ENCODE measurements at places on chromosomes 1 and 21.

DNA sequence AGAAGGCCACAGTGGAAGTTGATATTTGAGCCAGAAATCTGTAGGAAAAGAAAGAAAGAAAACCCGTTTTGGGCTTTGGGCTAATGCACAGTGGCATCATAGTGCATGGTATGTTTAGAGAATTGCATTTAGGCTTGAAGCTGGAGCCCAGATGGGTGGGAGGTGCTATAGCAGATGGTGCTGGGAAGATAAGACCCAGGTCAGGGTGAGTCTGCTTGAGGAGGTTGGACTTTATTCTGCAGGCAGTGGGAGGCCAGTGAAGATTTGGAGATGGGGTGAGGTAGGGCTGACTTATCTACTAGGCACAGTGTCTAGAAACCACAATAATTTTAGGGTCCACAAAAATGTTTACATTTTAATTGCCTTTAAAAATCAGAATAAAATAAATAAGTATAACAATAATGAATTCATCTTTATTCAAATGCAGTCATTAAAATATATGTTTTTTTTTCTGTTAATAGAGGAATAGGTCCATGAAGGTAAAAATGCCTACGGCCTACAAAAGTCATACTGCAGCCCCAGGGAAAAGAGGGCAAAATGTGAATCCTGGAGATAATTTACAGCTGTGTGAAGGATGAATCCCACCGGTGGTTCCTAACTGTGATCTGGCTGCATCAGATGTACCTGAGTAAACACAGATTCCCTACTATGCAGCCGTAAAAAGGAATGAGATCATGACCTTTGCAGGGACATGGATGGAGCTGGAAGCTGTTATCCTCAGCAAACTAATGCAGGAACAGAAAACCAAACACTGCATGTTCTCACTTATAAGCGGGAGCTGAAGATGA lies 8.7 kb downstream of the DNAJC6 start:
- DNase-seq: no peak

- DNase-seq: no peak
These were observed 217.4 kb upstream of the RUNX1 start for GRCh38 chr21:35266546-35266945.

DNA sequence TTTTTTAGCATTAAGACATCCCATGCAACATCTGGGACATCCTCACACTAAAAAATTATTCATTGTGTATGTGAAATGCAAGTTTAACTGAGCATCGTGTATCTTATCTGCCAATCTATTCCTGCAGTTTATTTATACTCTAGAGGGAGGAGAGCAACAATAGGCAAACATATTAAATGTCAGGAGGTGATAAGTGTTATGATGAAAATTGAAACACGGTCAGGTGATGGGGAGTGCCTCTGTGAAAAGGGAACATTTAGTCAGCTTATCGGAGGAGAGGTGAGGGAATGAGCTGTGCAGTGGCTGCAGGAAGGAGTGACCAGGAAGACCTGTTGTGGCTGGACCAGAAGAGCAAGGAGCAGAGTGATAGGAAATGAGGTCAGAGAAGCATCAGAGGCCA lies 775 bp upstream of the EFCAB14 start:
- DNase-seq: no peak

GRCh38 chr1:176843352-176844297 lies 320.9 kb downstream of the ASTN1 start:
- DNase-seq: no peak

DNA sequence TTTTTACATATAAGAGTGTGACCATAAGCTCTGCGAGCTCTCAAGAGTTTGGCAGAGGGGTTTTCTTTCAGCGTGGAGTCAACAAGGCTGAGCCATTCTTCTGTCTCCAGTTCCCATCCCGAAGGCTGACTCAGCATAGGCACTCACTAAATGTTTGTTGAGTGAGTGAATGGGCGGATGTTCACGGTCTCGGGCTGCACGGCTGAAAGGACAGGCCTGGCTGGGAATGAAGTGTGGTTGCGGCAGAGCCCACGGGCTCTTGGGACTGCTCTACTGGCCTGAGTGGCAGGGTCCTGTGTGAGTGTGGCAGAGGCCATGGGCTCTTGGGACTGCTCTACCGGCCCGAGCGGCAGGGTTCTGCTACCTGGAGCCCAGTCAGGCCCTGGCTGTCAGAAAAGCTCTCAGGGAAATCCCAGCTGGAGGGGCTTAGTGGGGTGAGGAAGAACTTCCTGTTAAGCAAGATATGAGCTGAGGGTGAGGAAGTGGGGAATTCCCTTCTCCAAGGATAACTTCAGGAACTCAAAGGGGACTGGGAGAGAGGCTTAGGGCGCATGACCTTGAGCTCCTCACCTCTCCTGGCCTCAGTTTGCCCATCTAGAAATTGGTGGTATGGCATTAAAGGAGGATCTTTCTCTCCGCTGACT lies 56.6 kb upstream of the C1orf174 start:
- DNase-seq: no peak

All from stimulated activated CD4-positive, alpha-beta T cell treated with anti-CD3 and anti-CD28 coated beads, Interleukin-15, amount 100 ng/mL, for 1 hour (primary cell).